ENCODE measurements at places on chromosomes 2 and 18.

DNA sequence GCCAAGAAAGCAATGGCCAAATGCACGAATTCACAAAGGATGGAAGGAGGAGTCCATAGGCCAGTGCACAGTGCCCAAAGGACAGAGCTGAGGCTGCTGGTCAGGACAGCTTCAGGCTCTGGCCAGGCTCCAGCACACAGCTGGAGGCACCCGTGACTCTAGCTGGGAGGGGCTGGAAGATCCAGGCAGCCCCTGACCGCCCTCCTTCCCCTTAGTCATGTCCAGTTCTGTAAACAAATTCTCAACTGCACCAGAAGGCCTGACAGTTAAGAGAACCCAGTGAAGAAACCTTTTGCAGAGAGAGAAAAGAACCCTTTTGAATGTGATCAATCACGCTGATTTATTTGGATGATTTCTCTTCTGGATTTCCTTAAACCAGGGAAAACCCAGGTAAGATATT, 7.7 kb upstream of the YWHAQ start:
- peak; percentile 13 for DNase-seq

- DNase-seq, result peak; percentile 96
These were observed 11.6 kb downstream of the OXER1 start for GRCh38 chr2:42752314-42752713.

DNA sequence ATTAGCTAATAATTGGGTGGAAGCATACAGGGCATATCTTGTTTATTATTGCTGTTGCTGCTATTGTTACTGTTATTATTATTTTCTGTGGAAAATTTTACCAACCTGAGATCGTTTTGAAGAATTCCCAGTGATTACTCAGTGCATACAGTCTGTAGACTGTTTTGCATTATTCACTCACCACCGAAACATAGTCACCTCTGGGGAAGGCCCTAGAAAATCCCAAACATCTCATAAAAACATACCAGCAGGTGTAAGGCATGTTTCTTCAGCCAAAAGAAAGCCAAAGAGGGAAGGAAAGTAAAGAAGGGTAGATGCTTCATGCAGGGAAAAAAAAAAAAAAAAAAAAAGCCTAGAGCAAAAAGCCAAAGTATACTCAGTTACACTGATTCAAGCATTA, 647.7 kb downstream of the BCL11A start:
- no peak for DNase-seq

GRCh38 chr2:17792515-17792914, 23.7 kb upstream of the MSGN1 start:
- DNase-seq, result peak; percentile 21

DNA sequence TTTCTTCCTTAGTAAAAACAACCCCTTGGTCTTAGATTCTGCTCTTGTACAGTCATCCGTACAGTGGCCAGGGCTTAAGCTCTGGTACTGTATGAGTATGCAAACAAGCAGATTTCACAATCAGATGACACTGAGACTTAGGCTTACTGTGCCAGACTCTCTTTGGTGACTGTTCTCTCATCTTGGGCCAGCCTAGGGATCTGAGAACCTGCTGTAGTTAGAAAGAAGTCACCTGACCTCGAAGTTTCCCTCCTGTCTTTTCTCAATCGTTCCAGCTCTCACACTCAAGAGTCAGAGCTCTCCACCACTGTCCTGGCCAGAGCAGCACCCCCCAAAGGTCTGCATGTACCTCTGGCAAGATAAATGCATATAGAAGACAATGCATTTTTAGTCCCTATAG, 63.2 kb downstream of the ZEB2 start:
- peak; percentile 96 for DNase-seq

DNA sequence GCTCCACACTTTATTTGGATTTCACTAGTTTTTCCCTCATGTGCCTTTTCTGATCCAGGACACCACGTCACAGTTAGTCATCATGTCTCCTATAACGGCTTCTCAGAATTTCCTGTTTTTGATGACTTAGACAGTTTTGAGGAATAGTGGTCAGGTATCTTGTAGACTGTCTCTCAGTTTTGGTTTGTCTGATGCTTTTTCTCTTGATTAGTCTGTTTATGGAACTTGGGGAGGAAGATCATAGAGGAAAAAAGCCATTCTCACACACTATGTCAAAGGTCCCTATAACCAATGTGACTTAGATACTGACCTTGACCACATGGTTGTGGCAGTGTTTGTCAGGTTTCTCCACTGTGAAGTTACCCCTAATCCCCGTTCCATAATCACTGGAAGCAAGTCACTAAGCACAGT, 89.0 kb downstream of the RAPH1 start:
- peak; percentile 59 for DNase-seq

DNA sequence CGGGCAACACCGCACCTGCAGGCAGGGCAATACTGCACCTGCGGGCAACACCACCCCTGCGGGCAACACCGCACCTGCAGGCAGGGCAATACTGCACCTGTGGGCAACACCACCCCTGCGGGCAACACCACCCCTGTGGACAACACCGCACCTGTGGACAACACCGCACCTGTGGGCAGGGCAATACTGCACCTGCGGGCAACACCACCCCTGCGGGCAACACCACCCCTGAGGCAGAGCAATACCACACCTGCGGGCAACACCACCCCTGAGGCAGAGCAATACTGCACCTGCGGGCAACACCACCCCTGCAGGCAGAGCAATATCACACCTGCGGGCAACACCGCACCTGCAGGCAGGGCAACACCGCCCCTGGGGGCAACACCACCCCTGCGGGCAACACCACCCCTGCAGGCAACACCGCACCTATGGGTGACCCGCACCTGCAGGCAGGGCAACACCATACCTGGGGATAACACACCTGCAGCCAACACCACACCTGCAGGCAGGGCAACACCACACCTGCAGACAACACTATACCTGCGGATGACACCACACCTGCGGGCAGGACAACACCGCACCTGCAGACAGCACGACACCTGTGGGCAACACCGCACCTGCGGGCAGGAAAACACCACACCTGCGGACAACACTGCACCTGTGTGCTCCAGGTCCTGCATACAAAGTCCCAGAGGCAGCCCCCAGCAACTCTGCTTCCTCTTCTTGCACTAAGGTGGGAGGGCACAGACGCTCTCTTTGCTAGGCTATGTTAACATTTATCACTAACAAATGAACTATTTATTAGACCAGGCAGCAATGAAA, 57.7 kb downstream of the EIPR1 start:
- no peak for DNase-seq

- no peak for DNase-seq
These were observed 18.9 kb upstream of the ITGA4 start for GRCh38 chr2:181438261-181438660.

- DNase-seq, result no peak
These were observed 79.1 kb upstream of the PMAIP1 start for GRCh38 chr18:59820663-59821062.

DNA sequence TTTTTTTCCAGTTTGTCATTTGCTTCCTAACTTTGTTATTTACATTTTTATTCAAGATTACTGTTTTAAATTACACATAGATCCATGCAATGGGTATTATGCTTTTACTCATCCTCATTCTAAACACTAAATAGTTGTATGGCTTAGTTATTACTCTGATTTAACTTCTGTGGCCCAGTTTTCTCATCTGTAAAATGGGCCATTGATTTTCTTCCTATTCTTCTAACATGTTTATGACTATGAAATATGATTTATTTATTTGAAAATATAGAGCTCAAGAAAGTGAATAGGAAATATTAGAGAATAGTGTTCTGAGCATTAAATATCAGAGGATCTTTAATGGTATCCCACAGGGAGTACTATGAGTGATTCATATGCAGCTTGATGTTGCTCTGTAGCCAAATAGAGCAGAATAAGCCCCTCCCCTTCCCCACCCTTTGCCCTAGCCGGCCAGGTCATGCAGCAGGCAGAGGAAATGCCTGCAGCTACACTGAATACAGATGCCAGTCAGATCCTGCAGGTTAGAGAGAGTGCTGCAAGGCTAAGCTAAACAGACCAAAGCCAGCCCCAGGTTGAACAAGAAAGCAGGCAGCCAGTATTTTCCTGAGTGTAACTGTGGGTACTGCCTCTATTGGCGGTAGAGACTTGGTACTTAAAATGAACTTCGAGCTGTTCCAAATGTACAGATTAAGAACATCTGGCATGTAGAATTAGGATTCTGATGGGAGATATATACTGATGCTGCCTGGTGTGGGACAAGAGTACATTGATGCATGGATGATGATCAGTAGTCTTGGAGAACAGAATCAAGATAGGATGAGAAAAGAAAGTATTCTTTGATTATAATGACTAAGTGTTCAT, 11.7 kb upstream of the ACYP2 start:
- DNase-seq, result no peak

DNA sequence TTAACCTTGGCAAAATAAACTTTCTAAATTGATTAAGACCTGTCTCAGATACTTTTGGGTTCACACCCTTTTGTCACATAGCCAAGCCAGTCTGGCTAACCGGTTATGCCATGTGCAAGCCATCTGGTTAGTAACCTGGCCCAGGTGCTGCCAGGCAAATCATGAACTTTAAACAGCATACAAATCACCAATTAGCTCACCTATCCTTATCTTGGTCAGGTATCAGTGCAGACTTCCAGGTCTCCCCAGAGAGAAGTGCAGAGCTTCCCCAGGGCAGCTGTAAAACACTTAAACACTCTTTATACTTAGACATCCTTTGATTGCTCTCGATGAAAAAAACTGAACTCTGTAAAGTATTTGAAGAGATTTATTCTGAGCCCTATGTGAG, 14.9 kb upstream of the MC5R start:
- no peak for DNase-seq

GRCh38 chr2:18243816-18244215, 316.6 kb downstream of the RDH14 start:
- no peak for DNase-seq

All from inflammatory macrophage treated with lipopolysaccharide for 4 hours (primary cell).